ENCODE measurements at places on chromosomes 1 and 21. TPM values are rescaled to one million over a fixed set of nuclear protein-coding genes. Genes with fewer than 3 reads are reported as not detected.

The PRAMEF5 gene
- total RNA-seq: not detected

The OPRD1 gene
- total RNA-seq: not detected

The EPHA2 gene
- total RNA-seq: 112 TPM

The S100A3 gene
- 10.2 TPM for total RNA-seq

The CD1E gene
- not detected for total RNA-seq

The GUCA2A gene
- total RNA-seq: not detected

The KCNJ10 gene
- total RNA-seq: not detected

The LCE1B gene
- total RNA-seq: not detected

The UBL4B gene
- not detected for total RNA-seq

The FAM72B gene
- 13.4 TPM for total RNA-seq

The RGS4 gene
- total RNA-seq: 21.0 TPM

The PM20D1 gene
- not detected for total RNA-seq

The CYP4Z1 gene
- total RNA-seq: not detected

The ADAMTS4 gene
- total RNA-seq: under 0.01 TPM
